ENCODE measurements at places on chromosomes 12 and 14.

DNA sequence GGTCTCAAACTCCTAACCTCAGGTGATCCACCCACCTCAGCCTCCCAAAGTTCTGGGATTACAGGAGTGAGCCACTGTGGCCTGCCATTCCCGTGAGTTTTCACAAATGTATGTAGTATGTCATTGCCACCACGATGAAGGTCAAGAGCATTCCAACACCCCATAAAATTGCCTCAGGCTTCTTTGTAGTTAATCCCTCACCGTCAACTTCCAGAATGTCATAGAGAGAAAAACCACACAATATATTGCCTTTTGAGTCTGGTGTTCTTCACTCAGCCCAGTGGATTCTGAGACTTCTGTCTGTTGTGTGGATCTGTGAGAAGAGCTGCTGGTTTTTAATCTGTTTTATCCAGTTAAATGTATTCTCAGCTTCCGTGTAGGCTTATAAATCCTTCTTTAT, 12.6 kb upstream of the CFAP251 start:
- DNase-seq, result no peak

DNA sequence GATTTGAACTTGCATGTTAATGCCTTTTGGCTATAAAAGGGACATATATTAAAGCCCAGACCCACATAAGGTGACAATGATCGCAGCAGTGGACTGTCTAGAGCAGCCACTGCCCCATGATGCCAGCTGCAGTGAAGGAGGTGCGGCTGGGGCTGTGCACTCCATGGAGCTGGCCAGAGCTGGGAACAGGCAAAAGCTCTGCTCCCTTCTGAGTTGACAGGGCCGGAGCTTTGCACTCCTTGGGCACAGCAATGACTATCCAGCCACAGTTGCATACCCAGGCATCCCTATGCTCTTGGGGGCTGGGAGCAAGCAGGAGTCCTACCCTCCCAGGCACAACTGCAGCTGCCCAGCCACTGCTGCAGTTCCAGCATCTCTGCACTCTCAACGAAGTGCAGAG, 50.2 kb downstream of the EGLN3 start:
- no peak for DNase-seq

- peak; percentile 25 for DNase-seq
These were observed 17.0 kb downstream of the ZDHHC22 start for GRCh38 chr14:77124345-77125280.

DNA sequence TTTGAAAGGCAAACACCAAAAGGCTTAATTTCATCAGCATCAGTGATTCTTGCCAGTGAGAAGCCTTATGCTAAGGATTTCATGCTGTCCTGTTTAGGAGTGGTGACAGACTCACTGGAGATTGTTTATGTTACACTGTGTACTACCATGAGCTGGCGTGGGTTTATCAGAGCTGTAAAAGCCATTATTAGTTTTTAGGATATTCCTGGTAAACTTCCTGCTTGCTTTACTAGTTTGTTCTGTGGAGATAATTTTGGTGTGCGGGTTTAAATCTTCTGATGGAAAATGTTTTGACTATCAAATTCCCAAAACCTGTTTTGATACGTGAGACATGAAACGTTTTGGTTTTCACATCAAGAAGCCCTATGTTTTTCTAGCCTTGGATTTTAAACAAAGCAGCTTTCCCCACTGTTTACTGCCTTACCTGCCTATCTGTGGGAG, 15.2 kb downstream of the PPFIBP1 start:
- DNase-seq, result no peak

DNA sequence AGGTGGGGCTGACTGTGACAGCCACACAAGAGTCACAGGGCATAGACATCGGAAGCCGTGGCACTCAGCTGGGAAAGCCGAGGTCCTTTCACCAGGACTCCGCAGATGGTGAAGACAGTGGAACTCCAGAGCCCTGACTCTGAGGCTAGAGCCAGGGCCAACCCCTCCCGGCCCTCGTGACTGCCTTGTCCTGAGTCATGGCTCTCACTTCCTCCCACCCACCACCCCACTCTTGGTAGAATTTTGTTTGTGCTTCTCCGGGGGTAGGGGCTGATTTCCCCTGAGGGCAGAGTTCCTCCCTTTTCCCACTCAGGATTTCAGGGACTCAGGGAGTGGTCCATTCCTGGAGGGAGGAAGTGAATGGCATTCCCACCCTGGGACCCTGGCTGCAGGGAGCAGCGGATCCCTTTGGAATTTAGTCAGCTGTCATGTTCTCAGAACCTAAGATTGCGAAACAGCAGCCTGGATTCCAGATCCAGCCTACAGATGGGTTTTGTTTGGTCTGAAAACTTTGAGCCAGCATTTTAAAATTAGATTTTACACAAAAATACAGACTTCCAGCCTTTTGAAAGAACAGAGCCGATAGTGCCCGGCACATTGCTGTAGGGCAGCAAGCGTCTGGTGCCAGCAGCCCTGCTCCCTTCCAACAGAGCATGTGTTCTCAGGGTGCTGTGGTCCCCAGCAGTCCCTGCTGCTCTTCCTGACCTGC, 50.7 kb downstream of the TPCN1 start:
- DNase-seq, result no peak

DNA sequence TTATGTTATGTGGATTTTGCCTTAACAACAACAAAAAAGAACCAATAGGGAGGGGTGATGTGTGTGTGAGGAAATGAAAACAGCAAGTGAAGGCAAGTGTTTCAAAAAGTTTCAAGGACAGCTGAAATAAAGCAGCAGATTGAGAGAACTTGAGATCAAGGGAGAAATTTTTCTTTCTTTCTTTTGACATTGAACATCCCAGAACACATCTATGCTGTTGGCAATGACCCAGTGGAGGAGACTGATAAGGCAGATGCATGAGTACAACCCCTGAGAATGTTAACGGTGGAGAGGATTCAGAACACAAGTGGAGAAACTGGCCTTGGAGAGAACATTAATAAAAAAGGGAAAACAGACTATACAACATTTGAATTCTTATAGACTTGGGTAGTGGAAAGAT, 2.9 kb downstream of the LLPH start:
- no peak for DNase-seq

GRCh38 chr12:109069307-109070271, 17.2 kb downstream of the USP30 start:
- no peak for DNase-seq

DNA sequence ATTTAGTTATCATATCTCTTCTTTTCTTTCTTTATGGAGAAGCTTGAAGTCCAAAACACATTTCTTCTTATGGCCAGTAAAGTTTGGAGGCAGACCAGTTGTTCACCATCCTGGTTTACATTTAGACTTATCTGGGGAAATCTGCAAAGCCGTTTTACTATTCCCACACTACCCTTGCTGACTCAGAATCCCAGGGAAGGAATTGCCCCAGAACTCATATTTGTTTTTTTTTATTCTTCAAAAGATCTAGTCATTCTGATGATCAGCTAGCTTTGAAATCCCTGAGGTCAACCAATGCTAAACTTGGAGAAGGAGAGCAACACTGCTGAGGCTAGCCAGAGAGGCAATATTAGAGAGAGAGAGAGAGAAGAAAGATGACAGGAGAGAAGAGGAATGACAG, 12.3 kb upstream of the LMO3 start:
- DNase-seq, result no peak

DNA sequence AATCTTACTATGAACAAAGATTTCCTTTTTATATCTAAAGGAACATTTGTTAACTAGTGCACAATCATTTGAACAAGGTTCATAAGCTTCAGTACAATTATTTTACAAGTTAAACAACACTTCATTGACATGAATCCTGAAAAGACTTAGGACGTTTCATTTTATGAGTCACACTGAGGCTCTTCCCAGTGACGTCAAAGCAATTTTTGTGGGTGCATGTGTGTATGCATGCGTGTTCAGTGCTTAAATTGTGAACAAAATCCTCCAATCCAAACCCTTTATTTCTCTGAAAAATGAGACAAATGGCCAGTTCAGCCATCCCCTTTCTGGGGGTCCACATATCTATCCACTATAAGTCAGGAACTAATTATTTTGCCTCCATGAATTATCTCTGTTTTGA, 2.9 kb downstream of the LMNTD1 start:
- no peak for DNase-seq

GRCh38 chr12:122473543-122474323, 27.0 kb downstream of the ZCCHC8 start:
- DNase-seq, result no peak

- DNase-seq, result no peak
These were observed 166.3 kb downstream of the PHLDA1 start for GRCh38 chr12:75865315-75865714.

DNA sequence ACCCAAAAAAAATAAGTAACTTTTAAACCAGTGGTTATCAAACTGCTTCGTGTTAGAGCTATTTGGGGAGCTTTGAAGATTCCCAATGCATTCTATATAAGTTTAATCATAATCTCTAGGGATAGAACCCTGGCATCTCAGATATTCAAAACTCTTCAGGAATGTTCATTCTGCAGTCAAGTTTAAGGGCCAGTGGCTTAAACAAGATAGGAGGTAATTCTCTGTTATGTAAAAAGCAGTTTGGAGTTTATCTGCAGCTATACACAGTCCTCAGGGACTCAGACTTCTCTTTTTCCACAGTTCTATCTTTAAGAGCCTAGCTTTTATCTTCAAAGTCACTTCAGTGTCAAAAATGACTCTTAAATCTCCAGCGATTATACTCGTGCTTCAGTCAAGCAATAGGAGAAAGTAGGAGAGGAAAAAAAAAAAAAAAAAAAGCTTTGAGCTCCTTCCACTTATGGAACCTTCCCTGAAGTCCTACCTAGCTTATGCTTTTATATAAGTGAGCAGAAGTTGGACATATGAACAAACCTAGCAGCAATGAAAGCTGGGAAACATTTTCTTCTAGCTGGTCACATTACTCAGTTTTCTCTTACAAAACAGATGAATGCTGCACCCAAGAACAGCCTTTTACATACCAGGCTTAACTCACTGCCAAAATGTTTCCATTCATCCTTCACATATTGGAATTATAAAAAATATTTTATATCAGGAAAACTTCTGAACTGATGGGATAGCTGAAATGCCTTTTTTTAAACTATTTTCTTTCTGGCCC, 302.8 kb downstream of the FSCB start:
- DNase-seq, result no peak

- no peak for DNase-seq
These were observed 37.5 kb upstream of the SINHCAF start for GRCh38 chr12:31363416-31363809.

DNA sequence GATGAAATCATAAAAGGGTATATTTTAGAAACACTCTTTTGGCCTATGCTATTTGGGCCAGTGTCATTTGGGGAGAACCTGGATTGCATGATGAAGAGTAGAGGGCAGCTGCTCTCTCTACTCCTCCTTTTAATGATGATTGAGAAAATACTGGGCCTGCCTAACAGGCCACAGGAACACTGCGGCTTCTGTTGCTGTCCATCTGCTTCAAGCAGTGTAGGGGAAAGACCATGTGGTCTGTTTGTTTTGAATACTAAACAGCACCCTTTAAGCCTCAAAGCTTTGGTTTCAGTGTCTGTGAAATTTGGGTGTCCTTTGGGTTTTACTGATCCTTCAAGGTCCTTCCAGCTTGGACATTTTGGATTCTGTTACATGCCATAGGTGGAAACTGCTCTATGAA, 78.0 kb downstream of the TTC6 start:
- DNase-seq, result no peak

DNA sequence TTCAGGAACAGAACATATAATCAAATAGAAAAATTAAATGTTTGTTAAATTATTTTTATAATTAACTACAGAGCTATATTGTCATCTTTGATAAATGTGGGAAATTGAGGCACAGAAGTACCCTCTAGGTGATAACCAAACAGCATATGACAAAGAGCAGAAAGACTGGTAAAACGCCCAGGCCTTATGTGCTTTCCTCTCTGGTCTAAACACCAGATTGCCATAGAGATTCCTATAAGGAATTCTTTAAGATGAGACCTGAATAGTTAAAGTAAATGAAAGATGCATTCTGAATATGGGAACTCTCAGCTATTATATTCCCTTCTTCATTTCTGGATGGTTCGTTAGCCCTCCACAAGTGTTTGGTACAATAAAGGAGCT, 140.0 kb upstream of the SOX5 start:
- DNase-seq, result no peak

DNA sequence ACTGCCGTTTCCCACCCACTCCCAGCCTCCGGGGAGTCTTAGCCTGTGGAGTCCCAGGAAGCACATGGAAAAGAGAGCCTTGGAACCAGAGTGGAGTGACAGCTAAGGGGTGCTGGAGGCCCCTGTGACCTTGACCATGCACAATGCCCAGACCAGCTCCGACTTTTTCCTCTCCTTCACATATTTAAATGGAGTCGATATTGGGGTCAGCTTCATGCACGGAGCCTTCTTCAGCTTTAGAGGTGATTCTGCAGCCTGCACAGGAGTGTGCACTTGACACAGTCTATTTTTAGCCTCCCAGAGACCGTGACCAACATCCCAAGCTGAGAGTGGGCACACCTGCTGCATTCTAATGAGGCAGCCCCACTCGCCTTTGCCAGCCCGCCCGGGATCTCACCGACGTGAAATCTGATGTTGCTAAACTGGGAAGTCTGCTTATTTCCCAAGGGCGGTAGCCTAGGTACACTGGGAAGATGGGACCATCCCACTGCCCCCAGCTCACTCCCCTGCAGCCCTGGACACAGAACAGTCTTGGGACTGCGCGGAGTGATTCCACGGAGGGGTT, 47.5 kb downstream of the PRMT8 start:
- DNase-seq, result no peak

GRCh38 chr12:60148831-60149230, 553.0 kb downstream of the SLC16A7 start:
- DNase-seq, result no peak

- DNase-seq, result no peak
These were observed 139.3 kb upstream of the ARHGAP5 start for GRCh38 chr14:31937730-31938346.

DNA sequence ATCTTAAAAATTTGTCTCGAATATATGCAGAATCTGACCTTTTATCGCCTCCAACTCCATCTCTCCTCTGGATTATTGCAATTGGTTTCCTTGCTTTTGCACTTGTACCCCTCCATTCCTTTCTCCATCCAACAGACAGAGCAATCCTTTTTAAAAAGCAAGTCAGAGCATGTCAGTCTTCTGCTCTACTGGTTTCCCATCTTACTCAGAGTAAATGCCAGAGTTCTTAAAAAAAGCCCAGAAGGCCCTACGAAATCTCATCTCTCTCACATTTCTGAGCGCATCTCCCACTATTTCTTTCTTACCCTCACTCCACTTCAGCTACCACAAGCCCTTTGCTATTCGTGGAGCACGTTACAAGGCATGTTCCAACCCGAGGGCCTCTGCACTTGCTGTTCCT, 236.9 kb upstream of the DDHD1 start:
- DNase-seq, result no peak

DNA sequence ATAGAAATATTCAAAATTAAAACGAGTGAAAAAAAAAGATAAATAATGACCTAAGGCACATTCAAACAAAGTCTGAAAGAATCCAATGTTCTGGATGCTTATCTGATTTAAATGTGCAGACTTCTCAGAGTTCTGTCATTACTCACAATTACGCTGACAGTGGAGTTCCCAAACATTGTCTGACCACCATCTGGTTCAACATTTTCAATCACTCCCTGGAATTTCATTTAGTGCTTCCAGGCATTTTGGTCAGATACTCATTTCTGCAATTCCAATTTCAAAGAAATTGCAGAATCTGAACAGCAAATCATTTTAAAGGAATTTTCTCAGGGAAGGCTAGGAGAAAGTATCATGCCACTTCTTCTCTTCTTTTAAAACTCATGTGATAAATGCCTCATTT, 398.2 kb upstream of the PDE3A start:
- DNase-seq, result no peak

Data from naive thymus-derived CD8-positive, alpha-beta T cell (primary cell).